ENCODE measurements at places on chromosomes 2 and 18.
A peak's percentile ranks its signal among the peaks of the same experiment; 100 is the strongest.

DNA sequence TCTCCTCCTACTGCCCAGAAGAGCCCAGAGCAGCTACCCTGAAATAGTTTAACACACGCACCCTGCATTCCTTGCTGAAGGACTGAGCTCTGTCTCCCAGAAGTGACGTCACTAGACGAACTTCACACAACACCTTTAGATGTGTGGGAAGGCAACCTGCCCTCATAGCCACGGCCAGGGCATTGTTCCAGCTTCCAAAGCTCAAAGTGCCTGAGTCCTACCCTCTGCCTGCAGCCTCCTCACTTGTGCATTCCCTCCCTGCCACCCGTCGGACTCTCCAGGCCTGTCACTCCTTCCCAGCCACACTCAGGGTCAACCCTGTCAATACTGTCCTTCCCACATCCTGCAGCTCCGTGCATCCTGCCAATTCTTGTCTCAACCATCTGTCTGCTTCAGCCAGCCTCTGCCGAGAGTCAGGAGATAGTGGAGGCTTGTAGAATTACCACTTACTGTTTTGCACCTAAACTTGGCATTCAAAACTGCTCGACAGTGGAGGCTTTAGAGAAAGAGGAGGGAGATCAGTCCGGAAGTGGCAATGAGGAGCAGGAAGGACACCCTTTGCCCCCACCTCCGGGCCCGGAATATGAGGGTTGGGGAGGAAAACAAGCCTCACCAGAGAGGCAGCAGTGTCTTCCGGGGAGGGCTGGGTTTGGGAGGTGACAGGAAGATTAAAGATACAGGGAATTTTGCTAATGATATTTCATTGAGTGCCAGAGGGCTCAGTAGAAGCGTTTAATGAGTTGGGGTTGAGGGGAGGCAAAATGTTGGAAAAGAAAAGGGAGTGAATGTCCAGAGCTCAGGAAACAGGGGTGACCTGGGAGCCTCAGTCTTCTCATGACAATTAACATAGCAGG, 72.3 kb upstream of the ATG16L1 start:
- DNase-seq, result no peak

DNA sequence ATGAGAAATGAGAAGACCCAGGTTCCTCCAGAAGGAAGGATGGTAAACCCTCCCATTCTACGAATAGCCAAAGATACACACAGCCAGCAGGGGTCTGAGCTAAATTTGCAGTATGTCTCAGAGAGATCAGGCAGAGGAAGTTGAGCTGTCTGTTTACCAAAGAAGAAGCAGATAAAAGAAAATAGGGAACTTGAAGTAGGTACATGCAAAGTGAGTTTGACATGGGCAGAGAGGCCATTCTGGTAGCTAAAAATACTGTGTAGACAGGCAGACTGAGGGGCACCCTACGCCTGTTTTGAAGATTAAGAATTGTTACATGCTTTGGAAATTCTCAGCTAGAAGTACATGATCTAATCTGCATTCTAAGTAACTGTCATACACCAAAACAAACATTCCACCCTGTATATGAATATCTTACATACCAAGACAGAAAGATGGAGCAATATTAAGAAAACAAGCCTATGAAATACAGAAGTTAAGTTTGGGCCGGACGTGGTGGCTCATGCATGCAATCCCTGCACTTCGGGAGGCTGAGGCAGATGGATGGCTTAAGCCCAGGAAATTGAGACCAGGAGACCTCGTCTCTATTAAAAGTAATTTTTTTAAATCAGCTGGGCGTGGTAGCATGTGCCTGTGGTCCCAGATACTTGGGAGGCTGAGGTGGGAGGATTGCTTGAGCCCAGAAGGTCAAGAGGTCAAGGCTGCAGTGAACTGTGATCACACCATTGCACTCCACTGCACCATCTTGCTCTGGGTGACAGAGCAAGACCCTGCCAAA, 157.9 kb downstream of the ANKRD44 start:
- peak; percentile 68 for DNase-seq

DNA sequence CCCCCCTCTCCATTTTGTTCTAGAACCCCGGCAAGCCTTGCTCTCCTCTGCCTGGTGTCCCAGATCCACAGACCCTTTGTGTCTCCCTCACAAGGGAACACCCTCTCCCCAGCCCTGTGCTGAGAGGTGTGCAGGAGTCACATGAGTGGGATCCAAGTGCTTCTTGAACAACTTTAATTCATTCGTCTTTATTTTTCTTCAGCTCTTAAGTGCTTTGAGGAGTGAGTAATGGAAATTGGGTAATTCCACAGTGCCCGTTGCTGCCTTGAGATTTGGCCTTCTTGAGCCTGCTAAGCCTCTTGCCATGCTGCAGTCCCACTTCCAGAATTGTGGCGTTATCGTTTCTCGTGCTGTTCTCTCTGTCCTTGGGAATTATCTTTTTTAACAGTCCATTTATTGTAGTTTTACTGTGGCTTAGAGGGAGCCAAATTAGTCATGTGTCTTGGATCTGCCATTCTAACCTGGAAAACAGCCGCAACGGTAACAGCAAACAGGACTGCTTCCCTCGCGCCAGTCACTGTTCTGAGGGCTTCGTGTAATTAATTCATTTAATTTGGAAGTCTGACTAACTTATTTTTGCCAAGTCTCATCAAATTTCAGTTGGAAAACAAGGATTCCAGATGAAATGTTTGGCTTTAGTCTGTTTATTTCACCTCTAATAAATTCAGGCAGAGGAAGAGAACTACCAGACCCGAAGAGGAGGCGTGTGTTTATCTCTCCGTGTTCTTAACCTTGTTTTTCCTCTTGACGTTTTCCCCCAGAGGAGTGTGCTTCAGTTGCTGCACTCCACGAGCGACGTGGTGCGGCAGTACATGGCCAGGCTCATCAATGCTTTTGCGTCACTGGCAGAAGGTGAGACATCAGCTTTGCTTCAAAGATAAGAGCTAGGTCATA, 72.0 kb downstream of the ARMC9 start:
- DNase-seq, result no peak

GRCh38 chr2:185507719-185508118, 230.9 kb upstream of the FSIP2 start:
- no peak for DNase-seq

- DNase-seq, result no peak
These were observed 570.8 kb upstream of the GYPC start for GRCh38 chr2:126085011-126085795.

DNA sequence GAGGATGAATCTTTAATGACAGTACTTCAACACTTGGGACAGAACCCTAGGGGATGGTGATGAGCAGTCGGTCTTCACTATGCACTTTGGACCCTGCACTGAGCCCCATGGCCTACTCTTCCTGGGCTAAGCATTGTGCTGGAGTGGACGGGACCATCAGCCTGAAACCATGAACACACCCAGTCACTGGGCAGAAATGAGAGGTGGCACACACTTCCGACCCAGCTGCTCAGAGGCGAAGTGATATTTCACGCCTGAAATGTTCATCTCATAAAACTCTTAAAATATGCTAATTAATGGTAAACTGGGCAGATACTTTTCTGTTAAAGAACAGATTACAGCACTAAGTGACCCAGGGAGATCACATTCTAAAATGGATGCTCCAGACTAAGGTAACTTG, 150.3 kb upstream of the NDUFV2 start:
- no peak for DNase-seq

- no peak for DNase-seq
These were observed 67.9 kb downstream of the RHOB start for GRCh38 chr2:20514596-20515269.

GRCh38 chr2:127197475-127198385, 22.4 kb downstream of the CYP27C1 start:
- peak; percentile 52 for DNase-seq

GRCh38 chr2:23207871-23208270, 177.1 kb upstream of the KLHL29 start:
- DNase-seq, result no peak

- DNase-seq, result no peak
These were observed 345.4 kb upstream of the SALL3 start for GRCh38 chr18:78634061-78634696.

DNA sequence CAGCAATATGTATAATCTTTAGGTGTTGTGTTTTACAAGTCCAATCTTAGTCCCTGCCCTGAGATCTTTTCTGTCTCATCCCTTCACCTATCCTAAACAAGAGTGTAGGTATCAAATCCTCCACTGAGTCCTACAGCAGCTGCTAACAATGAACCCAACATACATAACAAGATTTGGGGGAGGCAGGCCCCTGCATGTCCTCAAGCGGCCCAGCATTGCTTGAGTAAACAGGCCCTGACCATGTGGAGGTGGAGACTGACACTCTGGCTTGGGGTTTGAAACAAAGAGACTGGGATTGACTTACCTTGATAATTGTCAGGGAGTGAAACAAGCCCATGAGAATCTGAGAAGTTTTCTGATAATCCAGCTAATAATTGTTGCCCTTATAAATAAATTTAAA, 213.4 kb downstream of the STK39 start:
- no peak for DNase-seq

DNA sequence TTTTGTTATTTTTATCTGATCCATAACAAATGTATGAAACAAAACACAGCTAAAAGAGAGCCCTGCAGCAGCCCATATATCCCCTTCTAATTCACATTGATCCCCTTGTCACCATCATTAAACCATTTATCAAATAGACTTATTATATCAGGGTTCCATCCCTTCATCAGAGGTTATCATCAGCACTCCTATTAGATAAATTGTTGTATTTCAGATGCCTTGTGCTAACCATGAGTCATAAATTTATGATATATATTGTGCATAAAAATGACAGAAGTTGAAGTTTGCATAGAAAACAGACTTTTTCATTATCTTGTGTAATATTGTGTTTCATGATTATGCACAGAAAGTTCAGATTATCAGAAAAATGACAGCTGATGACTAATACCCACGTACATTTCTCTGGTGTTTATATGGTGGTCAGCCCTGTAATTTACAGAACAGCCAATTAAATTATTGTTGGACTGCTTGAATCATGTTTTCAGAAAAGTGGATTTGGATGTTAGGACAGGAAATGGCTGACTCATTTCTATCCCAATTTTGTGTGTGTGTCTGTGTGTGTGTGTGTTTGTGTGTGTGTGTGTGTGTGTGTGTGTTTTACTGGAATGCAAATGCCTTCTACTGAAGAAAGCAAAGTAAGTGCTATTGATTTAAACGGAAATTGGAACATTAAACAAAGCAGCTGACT, 80.9 kb downstream of the PPP1R1C start:
- DNase-seq, result no peak

DNA sequence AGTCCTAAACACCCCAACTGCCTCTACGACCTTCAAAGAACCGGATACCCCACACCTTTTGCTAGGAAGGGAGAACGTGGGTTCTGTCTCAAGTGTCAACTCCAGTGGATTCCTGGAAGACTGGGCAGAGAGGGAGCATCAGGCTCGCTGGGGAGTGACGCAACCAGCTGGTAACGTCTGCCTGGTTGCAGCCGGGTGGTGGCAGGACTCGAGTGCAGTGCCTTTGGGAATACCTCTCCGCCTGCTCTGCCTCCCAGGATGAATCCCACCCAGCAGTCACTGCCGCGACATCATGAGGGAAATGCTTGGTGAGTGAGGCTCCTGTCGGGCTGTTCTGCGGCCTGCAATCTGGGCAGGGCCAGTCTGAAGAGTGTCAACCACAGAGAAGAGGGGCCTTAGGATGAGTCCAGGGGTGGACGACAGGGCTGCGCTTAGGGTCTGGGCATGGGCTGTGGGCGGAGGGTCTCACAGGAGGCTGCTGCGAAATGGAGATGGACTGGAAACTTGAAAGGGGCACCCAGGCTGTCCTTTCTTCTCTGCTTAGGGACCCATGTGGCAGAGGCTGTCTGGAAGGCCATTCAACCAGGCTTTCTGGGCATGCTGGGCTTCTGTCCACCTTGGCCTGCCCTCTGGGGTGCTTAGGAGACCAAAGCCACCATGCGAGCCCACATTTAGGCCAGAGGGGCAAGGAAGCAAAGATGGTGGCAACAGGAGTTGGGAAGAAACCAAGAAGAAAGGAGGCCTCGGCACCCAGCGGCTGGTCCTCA, 12.9 kb downstream of the GPR17 start:
- DNase-seq, result no peak

GRCh38 chr2:33307659-33308270, 168.7 kb upstream of the RASGRP3 start:
- no peak for DNase-seq

GRCh38 chr2:10982931-10983701, 71.4 kb downstream of the KCNF1 start:
- DNase-seq, result no peak

Data from inflammatory macrophage treated with lipopolysaccharide for 1 hour (primary cell).